AG04449 (cell line): ENCODE measurements at places on chromosomes 11 and 22.
A peak's percentile ranks its signal among the peaks of the same experiment; 100 is the strongest.

- DNase-seq: no peak
These were observed 6.1 kb upstream of the ARAP1 start for GRCh38 chr11:72758304-72758689.

DNA sequence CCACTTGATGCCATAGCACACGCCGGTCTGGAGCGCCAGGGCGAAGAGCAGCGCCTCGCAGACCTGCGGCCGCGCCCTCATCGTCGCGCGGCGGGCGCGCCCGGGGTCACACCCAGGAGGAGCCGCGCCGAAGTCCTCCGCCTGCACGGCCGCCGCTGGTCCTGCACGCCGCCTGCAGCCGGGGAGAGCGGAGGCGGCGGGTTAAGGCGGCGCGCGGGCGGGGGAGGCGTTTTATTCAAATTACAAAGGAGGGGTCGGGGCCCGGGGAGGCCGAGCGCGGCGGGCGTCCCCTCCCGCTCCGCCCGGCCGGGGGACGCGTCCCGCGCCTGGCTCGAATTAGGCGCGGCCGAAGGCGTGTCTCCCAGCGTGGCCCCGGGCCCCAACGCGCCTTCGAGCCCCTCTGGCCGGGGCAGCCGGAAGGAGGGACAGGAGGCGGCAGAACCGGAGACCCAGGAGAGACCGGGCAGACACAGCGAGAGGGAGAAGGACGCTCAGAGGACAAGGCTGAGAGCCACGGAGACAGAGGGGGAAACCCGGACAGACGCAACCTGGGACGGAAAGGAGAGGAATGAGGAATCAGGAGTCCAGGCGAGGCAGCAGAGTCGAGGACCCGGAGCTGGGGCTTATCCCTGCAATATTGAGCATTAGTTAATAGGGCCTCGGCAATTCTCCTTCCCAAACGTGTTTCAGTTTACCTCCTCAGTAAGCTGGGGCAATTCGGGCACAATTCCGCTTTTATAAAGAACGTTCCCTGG is at the start of gene WNT11:
Gene WNT11 (minus strand): TSS at position 176 of the 755 bp plus-strand sequence. CDS start 95 bp downstream, at position 81.
- no peak for DNase-seq

DNA sequence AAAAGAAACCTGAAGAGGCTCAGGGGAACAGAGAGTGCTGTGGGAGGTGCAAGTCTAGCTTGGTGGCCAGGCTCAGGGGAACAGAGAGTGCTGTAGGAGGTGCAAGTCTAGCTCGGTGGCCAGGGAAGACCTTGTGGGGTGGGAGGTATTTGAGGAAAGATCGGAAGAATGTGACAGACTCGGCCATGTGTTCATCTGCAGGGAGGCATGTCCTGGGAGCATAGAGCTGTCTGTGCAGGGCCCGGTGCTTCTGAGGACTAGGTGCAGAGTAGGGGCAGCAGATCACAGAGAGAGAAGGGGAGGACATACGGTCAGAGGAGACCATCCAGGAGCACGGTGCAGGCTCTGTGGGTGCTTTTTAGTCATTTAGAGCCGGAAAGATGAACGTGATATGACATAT is 10.8 kb downstream of the IFITM10 start:
- no peak for DNase-seq

DNA sequence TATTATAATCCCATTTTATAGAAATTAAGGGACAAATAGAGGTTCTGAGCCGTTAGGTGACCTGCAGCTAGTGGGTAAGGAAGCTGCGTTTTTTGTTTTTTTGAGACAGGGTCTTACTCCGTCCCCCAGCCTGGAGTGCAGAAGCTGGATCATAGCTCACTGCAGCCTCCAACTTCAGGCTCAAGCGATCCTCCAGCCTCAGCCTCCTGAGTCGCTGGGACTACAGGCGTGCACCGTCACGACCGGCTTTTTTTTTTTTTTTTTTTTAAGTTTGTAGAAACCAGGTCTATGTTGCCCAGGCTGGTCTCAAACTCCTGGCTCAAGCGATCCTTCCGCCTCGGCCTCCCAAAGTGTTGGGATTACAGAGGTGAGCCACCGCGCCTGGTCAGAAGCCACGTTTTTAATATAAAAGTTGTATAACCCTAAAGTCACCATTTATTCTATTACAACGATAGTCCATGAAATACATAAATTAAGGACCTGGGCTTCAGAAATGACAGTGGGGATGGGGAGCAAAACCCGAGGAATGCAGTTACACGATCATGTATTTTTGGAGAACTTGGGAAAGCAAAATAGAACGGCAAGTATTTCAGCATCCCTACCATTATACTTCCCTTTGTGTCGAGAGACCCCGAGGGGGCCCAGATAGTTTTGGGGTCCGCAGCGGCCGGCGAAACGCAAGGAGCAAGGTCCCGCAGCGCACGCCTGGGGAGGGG is 638 bp downstream of the SAAL1 start:
- DNase-seq: no peak

DNA sequence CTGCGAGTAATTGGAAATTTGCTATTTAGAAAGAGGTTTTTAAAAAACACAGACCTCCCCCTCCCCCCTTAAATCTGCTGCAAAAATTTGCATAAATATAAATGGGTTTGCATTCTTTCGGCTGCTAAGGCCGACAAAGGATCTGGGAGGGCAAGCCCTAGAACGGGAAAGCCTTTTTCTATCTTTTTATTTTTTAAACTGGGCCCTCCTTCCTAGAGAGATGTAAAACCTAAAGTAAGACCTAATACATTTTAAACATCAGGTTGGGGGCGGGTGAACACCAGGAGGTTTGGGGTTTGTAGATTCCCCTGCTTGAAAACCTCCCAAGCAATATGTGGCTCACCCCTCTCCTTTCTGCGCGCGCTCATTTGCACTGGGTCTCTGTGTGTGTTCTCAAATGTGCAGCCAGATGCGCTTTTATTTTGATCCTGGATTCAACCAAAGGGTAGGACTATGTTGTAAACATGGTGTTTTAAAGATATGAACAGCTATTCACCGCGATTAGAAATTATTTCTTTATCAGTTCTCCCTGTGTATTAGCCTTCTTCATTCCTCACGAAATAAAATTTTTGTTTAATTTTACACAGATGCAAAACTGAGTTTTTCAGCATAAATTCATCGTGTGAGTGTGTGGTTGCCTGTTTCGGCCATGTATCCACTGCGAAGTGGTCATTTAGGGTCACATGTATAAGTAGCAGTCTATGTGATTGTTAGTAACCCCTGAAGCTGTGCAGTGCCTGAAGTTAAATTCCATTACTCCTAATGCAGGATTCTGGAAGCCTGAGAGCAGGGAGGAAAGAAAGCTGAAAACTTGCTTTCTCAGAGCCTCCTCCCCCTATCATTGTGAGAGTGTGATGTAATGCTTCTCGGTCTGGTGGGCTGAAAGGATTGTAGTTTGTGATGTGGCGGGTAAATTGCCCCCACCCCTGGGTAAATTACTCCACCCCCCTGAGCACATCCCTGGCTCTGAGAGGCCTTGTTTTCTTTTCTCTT is 988 bp downstream of the TNRC6B start:
- DNase-seq: no peak

- no peak for DNase-seq
These were observed 41.3 kb downstream of the MUC6 start for GRCh38 chr11:995044-995751.

- DNase-seq: no peak
These were observed 31.2 kb upstream of the TRIM29 start for GRCh38 chr11:120168960-120169681.

DNA sequence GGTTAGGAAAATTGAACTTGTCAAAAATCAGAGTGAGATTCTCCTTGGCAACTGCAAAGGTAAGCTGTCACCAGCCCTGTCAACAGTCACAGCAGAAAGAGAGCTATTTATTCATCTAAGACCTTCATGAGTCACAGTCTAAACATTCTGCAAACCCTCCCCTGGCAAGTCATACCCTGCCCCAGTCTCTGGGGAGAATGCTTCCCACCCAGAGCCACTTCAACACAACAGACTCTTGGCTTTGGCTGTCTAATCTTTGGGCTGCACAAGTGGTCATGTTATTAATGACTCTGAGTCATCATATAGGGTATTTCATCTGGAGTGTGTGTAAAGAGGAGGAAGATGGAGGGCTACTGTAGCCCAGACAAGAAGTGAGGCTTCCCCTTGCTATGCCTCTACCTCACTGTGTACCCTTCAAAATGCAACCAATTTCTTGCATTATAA is 153.4 kb downstream of the CCDC34 start:
- peak; percentile 78 for DNase-seq

GRCh38 chr11:97537407-97538150 is 1147.8 kb downstream of the JRKL start:
- DNase-seq: no peak

DNA sequence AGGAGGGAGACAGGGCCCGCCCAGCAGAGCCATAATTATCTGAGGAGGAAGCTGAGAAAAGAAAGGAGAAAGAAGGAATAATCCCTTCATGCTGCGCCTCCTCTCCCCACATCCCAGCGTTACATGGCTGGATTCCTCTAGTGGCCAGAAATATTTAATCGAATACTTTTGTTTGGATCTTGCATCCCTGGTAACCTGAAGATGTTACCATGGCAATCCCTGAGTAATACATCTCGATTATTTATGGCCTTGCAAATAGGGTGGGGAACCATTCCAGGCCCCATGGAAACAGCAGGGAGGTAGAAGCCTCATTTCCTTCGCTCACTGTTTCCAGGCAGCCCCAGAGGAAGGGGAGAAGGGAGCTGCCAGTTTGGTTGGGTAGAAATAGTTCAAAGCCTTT is 357.7 kb downstream of the BUD13 start:
- DNase-seq: no peak
